IgD-negative memory B cell (primary cell): ENCODE measurements at places on chromosomes 16 and 17. TPM values are rescaled to one million over a fixed set of nuclear protein-coding genes. Genes with fewer than 3 reads are reported as not detected.

The WSCD1 gene
- polyA plus RNA-seq, result not detected

The ALOX12 gene
- polyA plus RNA-seq, result 1.4 TPM

The WNT9B gene
- polyA plus RNA-seq, result not detected

The C17orf50 gene
- polyA plus RNA-seq, result not detected

The PPM1E gene
- polyA plus RNA-seq, result not detected

The DLX4 gene
- polyA plus RNA-seq, result not detected

The RIPOR1 gene
- 43.8 TPM for polyA plus RNA-seq

The NKD1 gene
- not detected for polyA plus RNA-seq

The SCNN1B gene
- polyA plus RNA-seq, result 0.24 TPM

The PRSS27 gene
- not detected for polyA plus RNA-seq

The DNAH9 gene
- not detected for polyA plus RNA-seq

The CACNA1H gene
- polyA plus RNA-seq, result not detected

The GPR142 gene
- polyA plus RNA-seq, result not detected

The CLEC19A gene
- not detected for polyA plus RNA-seq

The LGALS9B gene
- not detected for polyA plus RNA-seq

The RNF222 gene
- 0.08 TPM for polyA plus RNA-seq

The SLC9A5 gene
- 0.75 TPM for polyA plus RNA-seq

The SRP68 gene
- 58.7 TPM for polyA plus RNA-seq

The PRSS22 gene
- polyA plus RNA-seq, result not detected

The NPTX1 gene
- not detected for polyA plus RNA-seq

The UNK gene
- 28.6 TPM for polyA plus RNA-seq

The GPS1 gene
- 122 TPM for polyA plus RNA-seq

The CCL8 gene
- not detected for polyA plus RNA-seq

The KRTAP2-2 gene
- polyA plus RNA-seq, result not detected

The OTOP3 gene
- not detected for polyA plus RNA-seq

The BRIP1 gene
- 2.7 TPM for polyA plus RNA-seq
